ENCODE measurements at places on chromosomes 2 and 18.

- DNase-seq: no peak
Measured at GRCh38 chr2:239967553-239968036, 57.5 kb downstream of the NDUFA10 start.

GRCh38 chr2:105857076-105857740 is 112.5 kb downstream of the NCK2 start:
- no peak for DNase-seq

DNA sequence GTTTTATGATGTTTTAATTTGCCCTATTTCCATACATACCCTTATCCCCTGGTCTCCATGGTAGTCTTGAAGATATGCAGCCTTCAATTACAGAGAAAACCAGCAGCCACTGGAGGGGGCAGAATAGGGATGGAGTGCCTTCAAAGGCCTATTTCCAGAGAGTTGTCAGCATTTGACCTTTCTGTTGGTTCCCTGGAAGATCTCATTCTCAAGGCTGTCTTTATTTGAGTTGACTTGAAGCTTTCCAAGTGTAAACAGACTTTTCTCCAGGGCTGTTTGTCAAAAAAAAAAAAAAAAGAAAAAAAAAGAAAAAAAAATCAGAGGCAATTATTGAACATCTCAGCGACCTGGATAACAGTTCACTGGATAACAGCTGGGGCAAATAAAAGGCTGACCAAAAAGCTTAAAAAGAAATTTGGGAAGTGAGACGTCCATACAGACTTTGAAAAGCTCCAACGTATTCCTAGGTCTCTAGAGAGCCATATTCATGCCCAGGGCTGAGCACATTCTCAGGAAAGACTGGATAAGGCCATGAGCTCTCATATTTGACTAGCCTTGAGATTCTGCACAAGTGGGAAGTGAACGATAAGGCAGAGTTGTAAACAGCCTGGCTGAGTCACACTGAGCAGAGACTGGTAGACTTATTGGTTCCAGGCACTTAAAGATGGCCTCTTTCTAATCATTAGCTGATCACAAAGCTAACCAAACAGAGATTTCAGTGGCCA is 126.6 kb downstream of the VAPA start:
- DNase-seq: no peak

- no peak for DNase-seq
Measured at GRCh38 chr2:119259296-119259860, 35.7 kb downstream of the STEAP3 start.

GRCh38 chr2:57906152-57906732 is 140.4 kb upstream of the VRK2 start:
- DNase-seq: peak; percentile 6

- no peak for DNase-seq
Measured at GRCh38 chr2:209525331-209525730, 101.5 kb downstream of the MAP2 start.

GRCh38 chr2:134845719-134846118 is 7.3 kb downstream of the ACMSD start:
- DNase-seq: no peak

GRCh38 chr2:206256706-206257205 is 17.7 kb upstream of the ZDBF2 start:
- DNase-seq: no peak
